ENCODE measurements at places on chromosomes 2 and 18.

DNA sequence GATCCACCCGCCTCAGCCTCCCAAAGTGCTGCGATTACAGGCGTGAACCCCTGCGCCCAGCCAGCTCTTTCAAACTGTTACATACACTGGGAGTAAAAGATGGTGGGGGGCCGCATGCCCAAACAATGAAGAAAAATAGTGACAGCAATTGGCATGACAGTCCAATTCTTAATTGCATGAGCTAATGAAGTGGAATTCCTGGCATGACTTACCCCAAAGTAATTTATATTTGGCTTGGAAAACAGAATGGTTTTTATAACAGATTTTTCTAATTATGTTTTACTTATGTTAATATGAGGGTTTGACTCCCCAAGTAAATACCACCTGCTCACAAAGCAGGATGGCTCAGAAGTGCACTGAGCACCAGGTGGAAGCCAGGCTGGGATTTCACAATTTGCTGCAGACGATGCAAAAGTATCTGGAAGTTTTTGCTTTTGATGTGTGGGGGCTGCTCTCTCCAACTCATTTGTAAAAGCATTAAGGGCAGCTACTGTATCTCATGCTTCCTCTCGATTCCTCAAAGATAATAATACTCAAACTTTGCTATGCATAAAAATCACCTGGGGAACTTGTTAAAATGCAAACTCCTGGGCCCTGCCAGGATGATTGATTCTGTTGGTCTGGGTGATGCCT is 24.0 kb upstream of the ATG16L1 start:
- DNase-seq = no peak

GRCh38 chr2:231227310-231228162 is 29.1 kb downstream of the ARMC9 start:
- DNase-seq = peak; percentile 71

GRCh38 chr2:217723981-217724380 is 278.8 kb downstream of the TNS1 start:
- no peak for DNase-seq

- DNase-seq = peak; percentile 96
These were observed 26.6 kb upstream of the ITGA4 start for GRCh38 chr2:181430406-181431118.

- DNase-seq = peak; percentile 29
These were observed 84.4 kb downstream of the TGOLN2 start for GRCh38 chr2:85243101-85244072.

DNA sequence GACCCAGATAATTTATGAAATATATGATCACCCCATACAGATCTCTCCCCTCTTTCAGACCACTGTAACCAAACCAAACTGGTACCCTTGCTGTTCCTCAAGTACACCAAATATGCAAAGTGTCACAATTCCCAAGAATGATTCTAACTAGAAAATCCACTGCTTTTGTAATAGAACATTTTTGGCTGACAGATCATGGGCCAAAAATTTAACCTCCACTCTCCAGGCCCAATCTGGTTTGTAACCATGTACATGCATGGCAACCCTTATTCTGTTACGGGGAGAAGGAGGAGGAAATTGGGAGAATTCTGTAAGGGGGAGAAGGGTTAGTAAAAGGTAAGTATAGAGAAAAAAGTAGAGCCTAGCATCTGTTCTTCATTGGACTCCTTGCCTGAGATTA is 62.0 kb downstream of the IKZF2 start:
- no peak for DNase-seq

DNA sequence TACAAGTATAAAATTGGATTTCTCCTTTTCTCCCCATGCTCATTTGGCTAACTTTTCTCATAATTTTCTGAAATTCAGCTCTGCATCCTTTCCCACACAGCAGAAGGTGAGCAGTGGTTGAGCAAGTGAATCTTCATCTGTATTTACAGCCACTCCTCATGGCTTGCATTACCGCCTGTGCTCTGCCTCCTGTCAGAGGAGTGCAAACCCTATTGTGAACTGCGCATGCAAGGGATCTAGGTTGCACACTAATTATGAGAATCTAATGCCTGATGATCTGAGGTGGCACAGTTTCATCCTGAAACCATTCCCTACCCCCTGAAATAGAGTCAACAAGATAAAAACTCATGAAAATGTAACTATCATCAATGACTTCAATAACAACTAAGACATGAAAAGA is 20.0 kb downstream of the ME2 start:
- no peak for DNase-seq

DNA sequence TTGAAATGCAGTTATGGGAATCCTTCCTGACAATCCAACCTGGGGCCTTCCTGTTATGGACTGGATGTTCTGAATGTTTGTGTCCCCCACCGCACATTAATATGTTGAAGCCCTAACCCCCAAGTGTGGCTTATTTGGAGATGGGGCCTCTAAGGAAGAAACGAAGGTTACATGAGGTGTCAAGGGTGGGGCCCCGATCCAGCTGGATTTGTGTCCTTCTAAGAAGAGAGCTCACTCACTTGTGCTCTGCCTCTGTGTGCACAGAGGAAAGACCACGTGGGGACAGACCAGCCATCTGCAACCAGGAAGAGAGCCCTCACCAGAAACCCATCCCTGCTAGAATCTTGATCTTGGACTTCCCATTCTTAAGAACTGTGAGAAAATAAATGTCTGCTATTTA is 44.4 kb downstream of the MAP3K19 start:
- DNase-seq = no peak

- no peak for DNase-seq
These were observed 101.5 kb downstream of the TEX51 start for GRCh38 chr2:127000194-127000593.

DNA sequence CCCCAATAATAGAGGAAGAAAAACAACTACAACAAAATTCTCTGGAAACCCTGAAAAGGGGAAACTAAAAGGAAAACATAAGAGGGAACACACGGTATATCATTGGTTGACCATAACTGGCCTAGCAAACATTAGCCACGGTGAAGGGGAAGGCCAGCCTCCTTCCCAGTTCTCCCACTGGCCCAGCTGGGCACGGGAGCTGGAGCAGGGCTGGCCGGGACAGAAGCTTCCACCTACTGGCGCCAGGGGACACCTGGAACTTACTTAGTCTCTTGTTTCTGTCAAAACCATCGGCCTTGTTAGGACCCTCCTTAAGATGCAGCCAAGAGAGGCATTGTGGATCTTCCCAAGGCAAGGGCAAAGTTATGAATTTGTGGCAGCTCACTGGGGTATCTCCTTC is 56.1 kb upstream of the DLGAP1 start:
- no peak for DNase-seq

GRCh38 chr2:45241061-45241561 is 231.9 kb upstream of the SIX2 start:
- DNase-seq = no peak

DNA sequence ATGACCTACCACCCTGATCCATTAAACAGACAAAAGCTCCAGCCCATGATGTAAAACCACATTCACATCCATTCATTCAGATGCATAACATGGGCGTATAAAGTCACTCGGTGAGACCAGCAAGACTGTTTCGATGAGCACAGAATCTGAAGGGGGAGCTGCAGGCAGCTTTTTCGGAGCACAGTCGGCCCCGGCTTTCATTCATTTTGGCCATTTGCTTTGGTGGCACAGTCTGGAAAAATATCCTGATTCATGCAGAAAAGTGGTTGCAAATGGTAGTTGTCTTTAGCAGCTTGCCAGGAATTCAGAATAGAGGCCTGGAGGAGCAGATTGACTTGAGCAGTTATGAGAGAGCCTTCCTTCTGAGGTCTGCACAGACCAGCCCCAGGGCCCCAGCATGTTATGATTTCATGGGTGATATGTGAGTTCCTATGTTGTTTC is 11.2 kb downstream of the ARID5A start:
- DNase-seq = no peak

DNA sequence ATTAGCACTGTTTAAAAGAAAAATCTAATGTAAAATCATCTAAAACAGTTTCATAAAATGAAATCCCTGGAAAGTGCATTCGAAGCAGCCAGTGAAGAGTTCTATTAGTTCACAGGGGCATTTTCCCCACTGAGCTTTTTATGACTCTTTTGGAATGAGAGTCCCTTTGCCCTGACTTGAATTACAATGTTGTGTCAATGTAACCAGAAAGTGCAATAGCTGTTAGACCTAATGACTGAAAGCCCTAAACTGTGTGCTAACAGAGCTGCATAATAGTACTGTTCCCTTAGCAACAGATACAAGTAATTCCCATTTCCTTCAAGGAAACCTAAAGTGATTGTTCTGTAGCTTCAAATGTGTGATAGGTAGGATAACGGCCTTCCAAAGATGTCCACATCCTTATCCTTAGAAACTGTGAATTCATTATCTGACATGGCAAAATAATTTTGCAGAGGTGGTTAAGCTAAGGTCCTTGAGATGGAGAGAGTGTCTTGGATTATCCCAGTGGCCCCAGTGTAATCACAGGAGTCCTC is 134.4 kb downstream of the L3MBTL4 start:
- DNase-seq = no peak

DNA sequence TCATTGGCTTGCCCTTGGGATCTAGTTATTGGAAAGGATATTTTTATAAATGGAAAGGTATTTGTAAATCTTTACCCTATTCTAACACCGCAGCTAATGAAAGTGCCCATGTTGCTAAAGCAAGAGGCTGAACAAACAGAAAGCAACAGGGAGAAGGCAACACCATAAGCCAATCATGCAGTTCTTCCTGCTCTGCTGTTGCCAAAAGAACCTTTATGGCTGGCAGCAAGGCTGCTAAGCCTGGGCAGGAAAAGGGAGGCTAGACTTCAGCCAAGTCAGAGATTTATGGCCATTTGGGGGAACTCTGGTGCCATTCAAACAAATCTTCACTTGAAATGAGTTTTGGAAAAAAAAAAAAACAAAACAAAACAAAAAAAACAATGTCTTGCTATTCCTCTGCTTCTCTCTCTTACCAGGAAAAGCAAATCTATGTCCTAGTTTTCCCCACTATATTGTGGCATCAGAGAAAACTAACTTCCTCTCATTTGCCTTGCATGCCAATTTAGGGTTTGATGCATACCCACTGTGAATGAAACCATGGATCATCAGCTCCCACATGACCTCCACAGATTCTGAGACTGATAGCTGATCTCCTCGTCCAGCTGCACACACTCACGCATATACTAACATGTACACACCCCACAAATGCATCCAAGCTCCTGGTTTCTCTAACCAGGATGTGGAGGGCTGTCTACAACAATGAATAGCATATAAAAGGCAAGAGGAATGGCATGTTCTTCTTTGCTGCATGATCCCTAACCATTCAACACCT is 179.3 kb downstream of the C1D start:
- no peak for DNase-seq

DNA sequence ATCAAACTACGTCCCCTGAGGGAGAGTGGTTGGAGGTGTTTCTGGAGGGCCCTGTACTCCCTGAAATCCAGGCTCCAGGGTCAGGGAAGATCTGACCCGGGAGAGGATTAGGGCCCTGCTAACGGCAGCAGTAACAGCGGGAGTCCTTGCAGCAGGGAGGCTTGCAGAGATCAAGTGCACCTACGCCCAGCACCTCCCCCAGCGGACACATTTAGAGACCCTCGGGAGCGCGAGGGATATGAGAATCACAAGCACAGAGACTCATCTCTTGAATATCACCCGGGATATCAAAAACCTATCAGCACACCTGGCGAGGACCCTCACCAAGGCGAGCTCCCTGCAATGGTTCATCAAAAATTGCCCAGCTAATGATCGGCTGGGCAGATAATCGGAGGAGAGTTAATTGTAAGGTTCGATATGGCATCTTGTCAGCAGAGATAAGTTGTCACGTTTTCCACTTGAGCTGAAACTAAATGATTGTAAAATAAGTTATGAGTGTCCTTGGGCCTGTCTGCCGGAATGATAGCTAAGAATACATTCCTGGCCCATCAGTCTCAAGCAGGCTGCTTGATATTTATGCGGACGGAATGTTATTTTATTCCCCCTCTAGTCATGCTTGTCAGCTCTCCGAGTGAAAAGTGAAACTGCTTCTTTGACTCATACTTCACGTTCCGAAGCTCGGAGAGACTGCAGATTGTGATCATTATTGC is 209.8 kb downstream of the GBX2 start:
- DNase-seq = no peak

DNA sequence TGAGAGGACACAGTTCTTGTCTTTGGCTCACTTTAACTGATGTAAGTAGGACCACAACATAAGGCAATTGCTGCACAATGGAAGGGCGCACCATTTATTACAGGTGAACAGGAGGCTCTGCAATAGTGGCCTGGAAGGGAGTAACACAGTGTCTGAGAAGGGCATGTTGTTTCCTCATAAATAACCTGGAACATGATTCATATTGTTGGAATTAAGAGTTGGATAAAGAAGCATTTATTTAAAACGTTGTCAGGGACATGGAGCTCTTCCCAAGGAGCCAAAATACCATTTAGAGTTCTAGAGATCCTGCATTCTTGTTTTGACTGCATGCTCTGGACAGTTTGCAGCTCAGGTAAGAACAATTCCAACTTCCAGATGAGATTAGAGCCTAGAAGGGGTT is 110.4 kb downstream of the PLCL1 start:
- DNase-seq = no peak

DNA sequence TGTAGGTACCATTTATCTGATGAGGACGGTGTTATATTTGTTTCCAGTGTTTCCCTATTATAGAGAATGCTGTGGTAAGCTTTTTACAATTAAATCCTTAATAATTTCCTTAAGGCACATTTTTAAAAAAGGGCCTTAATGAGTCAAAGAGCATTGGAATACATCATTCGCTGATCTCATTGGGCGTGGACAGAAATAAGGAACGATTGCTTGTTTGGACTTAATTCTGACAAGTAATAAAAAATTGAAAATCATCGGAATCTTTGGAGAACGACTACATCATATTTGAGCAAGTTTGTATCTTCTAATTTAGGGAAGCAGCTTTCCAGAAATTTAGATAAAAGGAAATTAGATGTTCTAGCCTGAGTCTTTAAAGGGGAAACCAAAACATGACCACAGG is 11.3 kb downstream of the AGPS start:
- DNase-seq = no peak

- DNase-seq = no peak
These were observed 272.8 kb downstream of the CYRIA start for GRCh38 chr2:16392647-16393499.

DNA sequence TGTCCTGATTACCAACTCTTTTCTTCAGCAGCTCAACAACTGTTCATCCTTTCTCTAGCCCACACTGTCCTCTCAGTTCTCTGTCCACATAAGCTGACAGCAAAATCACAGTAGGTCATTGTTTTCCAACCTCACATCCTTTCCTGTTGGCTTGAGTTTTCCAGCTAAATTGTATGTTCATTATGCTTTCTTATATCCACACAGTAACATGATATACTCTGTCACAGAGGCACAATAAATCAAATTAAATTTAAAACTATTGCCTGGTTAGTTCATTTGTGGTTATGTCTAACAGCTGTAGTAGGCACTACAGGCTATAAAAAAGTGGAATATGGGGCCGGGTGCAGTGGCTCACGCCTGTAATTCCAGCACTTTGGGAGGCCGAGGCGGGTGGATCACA is 179.9 kb downstream of the ETAA1 start:
- no peak for DNase-seq

- no peak for DNase-seq
These were observed 222.9 kb downstream of the HNMT start for GRCh38 chr2:138187221-138187620.

- peak; percentile 14 for DNase-seq
These were observed 330.4 kb upstream of the SMIM21 start for GRCh38 chr18:75757951-75758350.
